ENCODE measurements at places on chromosomes 7 and 10.

GRCh38 chr10:67923551-67923950 is 39.1 kb downstream of the SIRT1 start:
- no peak for DNase-seq

DNA sequence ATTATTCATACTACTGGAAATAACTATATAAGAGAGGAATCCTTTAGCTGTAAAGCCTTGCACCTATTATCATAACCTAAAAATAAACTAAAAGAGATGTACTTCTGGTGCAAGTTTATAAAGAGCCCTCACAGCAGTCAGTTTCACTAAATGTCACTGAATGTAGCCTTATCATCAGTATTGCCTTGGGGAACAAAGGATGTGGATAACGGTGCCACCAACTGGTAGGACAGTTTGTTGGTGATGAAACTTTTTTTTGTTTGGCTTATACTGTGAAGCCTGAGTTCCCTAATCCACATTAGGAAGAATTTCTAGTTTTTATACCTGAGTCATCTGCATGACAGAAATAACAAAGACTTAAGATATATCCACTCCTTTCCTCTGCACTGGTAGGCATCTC is 117.9 kb upstream of the COL1A2 start:
- DNase-seq = no peak

DNA sequence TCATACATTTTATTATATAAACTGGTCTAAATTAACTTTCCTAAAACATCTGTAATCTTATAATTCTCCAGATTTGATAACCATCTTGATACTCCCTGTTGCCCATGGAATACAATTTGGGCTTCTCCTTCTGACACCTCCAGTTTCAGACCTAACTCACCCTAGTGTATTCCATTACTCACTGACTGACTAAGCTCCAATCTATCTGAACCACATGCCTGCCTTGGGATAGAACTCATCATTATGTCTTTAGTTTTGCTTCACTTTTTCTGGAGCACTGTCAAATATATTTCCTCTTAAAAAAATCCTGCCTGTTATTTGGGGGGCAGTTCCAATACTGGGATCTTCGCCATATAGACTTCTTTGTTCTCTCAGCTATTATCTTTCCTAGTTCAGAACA is 4.9 kb upstream of the FOXP2 start:
- DNase-seq = no peak

DNA sequence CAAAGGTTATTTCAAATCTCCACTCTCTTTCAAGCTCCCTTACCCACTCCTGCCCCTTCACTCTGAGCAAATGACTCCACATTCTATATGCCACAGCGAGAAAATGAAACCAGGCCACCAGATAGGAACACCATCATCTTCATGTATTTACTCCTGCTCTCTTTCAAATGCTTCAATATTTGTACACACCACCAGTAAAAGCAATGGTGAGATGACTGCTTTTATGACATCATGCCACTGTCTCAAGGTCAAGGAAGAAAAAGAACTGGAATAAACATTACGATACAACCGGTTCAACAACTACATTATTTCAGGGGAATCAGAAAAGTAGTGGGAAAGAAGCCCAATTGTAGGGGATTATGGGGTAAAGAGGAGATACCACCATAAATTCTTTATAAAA is 32.7 kb downstream of the PUS7 start:
- DNase-seq = no peak

GRCh38 chr7:26202019-26202990 is 760 bp downstream of the CBX3 start:
- peak; percentile 53 for DNase-seq

DNA sequence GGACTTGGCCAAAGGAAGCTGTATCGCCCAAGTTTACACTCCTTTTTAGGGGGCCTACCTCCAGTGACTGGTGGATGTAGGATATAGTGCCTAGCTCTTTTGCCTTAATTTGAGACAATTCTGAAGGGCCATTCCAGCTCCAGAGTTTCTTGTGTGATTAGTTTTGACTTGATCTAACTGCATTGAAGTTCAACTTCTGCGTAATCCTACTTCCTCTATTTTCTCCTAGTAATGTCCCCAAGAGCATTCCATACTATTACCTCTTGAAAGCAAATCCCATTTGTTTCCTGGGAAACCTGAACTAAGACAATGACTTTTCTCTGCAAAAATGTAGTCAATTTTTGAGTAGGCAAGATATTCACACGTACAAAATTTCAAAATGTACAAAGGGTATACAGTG is 4.7 kb upstream of the H2AZ2 start:
- DNase-seq = no peak

GRCh38 chr7:90387470-90388240 is 15.6 kb upstream of the CLDN12 start:
- no peak for DNase-seq

GRCh38 chr7:43925984-43926797 is at the start of gene UBE2D4:
UBE2D4 (plus strand) TSS chr7:43926436; CDS start chr7:43926533, 97 bp downstream.
- peak; percentile 87 for DNase-seq

GRCh38 chr10:93152136-93152535 is 78.4 kb downstream of the CYP26A1 start:
- no peak for DNase-seq

GRCh38 chr7:110750931-110751605 is 339.9 kb upstream of the LRRN3 start:
- DNase-seq = no peak

DNA sequence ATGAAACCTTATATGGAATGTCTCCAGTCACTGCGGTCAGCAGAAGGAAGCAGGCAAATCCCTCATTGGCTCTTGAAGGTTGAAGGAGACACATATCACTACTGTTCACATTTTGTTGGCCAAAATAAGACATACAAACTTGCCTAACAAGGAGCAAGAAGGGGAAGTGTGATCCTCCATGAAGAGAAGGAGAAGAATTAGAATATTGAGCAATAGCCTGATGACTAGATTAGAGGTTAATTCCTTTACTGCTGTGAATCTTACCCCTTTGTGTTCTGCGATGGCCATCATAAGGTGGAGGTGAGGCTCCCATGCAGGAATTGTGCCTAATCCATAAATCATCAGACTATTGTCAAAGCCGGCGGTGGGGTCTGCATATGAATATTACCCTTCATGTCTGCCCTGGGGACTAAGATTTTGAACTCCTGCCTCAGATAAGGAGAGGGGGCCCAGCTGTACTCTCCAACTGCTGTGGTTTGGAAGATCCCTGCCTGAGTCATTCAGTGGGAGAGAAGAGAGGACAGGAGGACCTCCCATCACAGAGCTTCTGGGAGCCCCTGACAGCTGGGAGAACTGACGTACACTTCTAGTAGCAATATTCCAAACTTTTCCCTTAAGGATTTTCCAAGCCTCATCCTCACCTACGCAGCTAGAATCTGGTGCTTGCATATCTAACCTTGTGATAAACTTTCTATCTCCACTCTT is 398.5 kb downstream of the REEP3 start:
- no peak for DNase-seq

DNA sequence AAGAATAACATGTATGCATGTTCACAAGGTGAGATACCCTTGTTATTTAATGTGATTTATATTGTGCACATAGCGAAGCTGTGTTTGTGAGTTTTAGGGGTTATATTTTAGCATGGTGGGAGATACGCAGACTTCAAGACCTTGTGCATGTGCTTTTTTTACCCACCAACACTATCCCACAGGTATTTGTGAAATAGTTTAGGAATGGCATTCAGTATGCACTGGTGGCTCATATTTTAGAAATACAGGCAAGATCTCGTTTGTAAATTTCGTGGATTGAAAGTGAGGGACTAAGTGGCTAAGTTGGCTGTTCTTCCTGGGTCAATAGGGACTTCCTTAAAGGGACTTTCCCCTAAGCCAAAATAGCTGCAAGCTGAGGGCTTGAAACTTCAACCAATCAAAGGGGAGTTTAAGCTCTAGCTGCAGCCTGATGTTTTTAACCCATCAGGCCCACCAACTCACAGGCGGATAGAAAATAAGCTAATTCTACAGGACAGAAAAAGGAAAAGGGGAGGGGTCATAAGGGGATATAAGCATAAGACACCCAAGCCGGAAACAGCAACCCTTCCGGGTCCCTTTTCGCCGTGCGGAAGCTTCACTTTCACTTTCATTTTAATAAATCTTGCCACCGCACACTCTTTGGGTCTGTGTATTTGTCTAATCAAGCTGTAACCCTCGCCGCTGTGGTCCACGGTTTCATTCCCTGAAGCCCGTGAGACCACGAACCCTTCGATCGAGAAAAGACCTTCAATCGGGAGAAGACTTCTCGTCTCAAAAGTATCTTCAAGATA is 291.0 kb downstream of the GPR158 start:
- no peak for DNase-seq

DNA sequence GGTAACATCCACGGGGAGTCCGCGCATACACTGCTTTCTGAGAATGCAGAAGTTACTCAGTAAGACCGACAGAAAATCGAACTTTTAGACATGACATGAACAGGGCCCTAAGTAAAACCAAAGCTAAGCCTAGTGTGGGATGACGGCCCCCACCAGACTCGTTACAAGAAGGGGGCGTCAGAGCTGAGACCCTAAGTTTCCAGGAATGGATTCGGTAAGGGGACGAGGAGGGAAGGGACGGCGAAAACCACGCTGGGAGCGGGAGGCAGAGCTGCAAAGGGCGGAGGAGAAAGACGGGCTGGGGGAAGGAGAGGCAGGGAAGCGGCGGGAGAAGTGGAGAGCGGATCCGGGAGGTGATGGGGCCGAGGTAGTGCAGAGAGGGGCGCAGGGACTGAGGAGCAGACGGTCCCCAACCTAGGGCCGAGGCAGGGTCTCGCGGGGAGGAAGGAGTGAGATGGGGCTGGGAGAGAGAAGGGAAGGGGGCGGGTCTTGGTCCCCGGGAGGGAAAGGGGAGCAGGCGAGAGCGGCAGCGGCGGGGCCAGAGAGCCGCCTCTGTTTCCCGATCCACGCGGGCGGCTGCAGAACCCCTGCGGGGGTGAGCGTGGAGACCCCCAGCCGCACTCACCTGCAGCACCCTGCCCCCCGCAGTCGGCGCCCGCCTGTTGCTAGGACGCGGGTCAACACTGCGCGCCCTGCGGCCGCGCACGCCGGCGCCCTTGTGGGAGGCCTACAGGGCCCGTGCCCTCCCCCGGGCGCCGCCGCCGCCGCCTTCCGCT is 513 bp downstream of the ODAD2 start:
- DNase-seq = no peak

GRCh38 chr7:50805447-50806125 is 22.9 kb upstream of the GRB10 start:
- no peak for DNase-seq

DNA sequence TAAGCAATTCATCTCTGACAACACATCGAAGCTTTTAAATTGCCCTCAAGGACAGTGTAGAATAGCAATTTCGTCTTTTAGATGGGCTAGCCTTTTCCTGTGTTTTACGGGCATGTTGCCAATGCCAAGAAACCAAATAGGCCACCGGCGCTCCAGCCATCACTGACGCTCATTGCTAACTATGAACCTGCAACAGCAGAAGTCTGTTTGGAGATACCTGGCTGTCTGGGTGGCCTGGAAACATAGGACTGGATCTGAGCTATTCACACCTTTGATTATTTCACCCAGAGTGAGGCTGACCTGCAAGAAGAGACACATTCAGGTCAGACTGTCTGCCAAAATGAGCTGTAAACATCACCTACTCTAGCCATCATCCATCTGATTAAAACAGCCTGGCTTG is 12.0 kb downstream of the KPNA7 start:
- no peak for DNase-seq

- DNase-seq = no peak
These were observed 193.8 kb upstream of the WDR11 start for GRCh38 chr10:120657371-120657770.

DNA sequence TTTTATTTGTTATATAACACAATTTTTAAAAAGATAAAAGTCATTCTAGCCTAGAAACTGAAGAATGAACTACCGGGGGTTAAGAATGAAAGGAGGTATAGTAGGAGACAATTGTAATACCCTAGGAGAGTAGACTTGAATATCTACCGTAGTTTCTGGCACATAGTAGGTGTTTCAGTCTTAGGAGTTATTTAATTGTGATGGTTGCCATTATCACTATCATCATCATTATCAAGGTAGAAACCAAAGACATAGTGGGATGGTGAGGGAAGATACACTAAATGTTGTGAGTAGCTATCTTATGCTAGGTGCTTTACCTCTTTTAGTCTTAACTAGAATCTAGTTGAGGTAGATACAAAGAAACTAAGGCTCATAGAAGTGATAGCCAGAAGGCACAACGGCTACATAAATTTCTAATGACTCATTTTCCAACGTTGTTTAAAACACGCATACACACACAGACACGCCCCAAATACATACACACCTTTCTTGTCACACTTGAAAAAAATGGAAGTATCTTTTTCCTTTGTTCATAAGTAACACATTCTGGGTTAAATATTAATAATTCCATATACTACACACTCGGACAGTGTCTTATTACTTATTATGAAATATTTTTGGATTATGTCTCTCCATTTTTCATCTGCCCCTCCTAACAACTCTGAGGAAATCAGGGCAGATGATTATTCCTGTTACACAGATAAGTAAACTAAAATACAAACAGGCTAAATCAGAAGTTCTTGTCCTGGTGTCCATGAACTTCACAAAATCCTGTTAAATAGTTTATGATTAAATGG is 2.0 kb upstream of the ANLN start:
- DNase-seq = no peak

GRCh38 chr7:4531236-4531635 is 150.9 kb upstream of the FOXK1 start:
- no peak for DNase-seq

- DNase-seq = no peak
These were observed 152.7 kb upstream of the SHH start for GRCh38 chr7:155965010-155965409.

DNA sequence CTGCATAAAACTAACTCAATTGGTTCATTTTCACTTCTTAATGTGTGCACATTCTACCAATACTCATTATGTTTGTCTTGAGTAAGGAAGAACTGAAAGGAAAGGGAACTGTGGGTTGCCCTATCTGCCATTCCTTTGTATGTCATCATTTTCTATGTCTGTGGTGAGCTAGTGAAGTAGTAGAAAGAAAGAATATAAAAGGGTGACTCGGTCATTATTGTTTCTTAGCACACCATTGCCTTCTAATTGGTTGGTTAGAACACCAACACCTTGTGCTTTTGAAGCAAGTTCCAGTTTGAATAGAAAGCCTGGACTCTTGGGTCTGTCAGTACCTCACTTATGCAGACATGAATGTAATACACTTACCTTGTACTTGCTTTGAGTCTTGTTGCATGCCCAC is 64.3 kb upstream of the MDFIC start:
- DNase-seq = no peak

- no peak for DNase-seq
These were observed 138.1 kb upstream of the EFCAB10 start for GRCh38 chr7:105719395-105719794.

Data from stimulated activated CD4-positive, alpha-beta T cell treated with anti-CD3 and anti-CD28 coated beads, TNF-alpha, amount 100 ng/mL, for 1 hour (primary cell).